ENCODE measurements at places on chromosomes 6 and 20.
A peak's percentile ranks its signal among the peaks of the same experiment; 100 is the strongest.

- no peak for DNase-seq
Observed at GRCh38 chr6:131015025-131015591, 47.9 kb downstream of the EPB41L2 start.

DNA sequence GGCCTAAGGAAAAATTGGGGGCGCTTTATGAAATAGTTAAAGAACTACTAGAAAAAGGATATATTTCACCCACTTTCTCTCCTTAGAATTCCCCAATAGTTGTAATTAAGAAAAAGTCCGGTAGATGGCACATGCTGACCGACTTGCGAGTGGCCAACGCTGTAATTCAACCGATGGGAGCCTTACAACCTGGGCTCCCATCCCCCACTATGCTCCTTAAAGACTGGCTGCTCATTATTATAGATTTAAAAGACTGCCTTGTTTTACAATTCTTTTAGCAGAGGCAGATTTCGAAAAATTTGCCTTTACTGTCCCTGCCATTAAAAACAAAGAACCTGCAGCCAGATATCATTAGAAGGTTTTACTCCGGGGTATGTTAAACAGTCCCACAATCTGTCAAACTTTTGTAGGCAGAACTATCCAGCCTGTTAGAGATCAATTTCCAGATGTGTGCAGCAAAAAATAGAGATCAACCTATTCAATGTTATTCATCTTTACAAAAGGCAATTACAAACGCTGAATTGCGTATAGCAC lies 58.5 kb upstream of the PRSS16 start:
- DNase-seq, result peak; percentile 89

- no peak for DNase-seq
Observed at GRCh38 chr6:138785980-138786379, 9.9 kb upstream of the ECT2L start.

- DNase-seq, result no peak
Observed at GRCh38 chr20:40991181-40991889, 37.3 kb upstream of the TOP1 start.

GRCh38 chr6:107655864-107656263 lies 165.9 kb downstream of the SOBP start:
- no peak for DNase-seq

DNA sequence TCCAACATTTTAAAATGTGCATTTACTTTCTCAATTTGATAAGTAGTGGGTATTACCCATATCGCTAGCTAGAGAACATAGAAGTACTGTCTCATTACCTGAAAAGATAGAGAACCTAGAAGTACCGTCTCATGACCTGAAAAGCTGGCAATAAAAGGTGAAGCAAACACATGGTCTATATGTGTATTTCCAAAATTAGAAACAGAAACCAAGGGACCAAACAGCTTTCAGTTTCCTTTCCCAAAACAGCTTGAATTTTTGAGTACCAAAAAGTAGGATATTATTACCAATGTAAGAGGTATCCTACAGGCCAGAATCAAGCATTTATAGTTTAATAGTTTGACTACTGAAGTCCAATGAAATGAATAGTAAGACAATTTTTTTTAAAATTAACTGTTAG lies 77.2 kb downstream of the KIF13A start:
- DNase-seq, result no peak

DNA sequence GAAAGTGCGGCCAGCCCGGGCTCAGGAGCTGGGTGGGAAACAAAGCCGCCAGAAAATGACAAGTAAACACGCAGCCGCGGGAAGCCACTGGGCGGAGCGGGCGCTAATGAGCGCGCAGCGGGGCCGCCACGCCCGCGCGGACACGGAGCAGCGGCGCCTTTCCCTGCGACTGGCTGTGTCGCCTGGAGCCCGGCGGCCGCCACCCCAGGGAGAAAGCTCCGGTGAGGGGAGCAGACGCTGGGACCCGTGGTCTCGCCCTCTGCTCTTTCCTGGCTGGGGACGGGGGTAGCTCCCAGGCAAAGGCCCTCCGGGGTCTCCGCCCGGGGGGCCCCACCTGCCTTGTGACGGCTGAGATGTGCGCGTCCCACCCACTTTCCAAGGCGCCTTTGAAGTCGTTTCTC lies 54.9 kb downstream of the PRR18 start:
- DNase-seq, result no peak

- no peak for DNase-seq
Observed at GRCh38 chr20:40280616-40281015, 408.4 kb downstream of the MAFB start.

DNA sequence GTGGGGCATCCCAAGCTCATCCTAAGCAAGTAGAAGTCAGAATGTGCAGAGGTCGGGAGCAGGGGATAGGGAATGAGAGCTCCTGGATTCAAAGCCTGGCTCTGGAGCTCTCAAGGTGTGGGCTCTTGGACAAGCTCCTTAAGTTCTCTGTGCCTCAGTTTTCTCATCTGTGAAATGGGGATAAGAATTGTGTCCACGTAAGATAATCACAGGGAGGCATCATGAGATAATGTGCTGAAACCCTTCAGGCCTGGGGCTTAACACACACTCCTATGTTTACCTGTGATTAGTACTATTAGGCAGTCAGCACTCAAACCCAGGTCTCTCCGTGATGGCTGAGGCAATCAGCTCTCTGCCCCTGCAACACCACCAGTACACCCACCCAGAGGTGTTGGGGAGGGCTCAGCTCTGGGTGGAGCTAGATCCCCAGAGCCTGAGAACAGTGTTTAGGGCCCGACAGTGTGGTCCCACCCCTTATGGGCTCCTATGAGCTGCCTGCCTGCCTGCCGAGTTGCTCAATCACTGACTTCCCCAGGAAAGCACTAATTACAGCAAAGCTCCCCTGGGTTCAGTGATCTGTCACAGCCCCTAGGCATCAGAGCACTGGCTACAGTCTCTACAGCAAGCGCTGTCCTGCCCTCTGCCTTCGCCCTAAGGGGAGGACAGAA lies 6.3 kb upstream of the SIRPA start:
- DNase-seq, result no peak

- DNase-seq, result no peak
Observed at GRCh38 chr6:26118999-26119398, 31.8 kb downstream of the HFE start.

GRCh38 chr6:166624275-166624674 lies 2.8 kb downstream of the RPS6KA2 start:
- no peak for DNase-seq

- no peak for DNase-seq
Observed at GRCh38 chr6:108118359-108118724, 43.8 kb upstream of the OSTM1 start.

GRCh38 chr6:156777577-156778453 lies 637 bp downstream of the ARID1B start:
- DNase-seq, result peak; percentile 55

All from hematopoietic multipotent progenitor cell treated with erythropoietin and hydrocortisone succinate and interleukin-3 and kit ligand, for 15 days (in vitro differentiated cells).